ENCODE measurements at places on chromosomes 16 and 17.

DNA sequence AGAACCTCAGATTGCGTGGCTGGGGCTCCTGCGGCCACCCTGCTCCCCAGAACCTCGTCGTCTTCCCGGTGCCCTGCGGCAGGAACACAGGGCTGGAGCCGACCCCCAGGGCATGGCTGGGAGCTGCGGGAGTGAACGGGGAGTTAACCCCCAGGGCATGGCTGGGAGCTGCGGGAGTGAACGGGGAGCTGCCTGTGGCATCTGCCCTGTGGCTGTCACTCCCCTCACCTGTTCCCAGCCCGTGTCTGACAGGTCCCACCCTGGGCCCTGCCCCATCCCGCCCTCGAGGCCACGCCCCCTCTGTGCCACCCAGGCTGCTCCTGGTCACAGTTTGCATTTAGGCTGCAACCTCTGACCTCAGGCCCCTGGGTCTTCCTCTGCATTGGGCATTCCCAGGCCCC is 39.4 kb upstream of the ACSF3 start:
- DNase-seq, result no peak

DNA sequence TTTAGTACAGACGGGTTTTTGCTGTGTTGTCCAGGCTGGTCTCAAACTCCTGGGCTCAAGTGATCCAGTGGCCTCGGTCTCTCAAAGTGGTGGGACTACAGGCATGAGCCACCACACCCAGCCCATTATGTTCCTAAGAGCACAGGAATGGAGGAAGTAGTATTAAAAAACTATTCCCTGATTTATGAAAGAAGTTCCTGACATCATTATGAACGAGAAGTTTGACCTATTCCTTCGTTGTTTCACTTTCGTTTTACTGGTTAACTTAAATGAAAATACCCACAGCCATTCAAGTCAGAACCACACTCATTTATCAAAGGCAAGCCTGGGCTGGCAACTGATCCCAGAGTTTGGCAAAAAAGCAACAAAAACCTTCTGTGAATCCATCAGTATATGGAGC is 13.5 kb upstream of the CBX4 start:
- no peak for DNase-seq

- DNase-seq, result no peak
These were observed 3.0 kb downstream of the ICAM2 start for GRCh38 chr17:64017381-64017980.

DNA sequence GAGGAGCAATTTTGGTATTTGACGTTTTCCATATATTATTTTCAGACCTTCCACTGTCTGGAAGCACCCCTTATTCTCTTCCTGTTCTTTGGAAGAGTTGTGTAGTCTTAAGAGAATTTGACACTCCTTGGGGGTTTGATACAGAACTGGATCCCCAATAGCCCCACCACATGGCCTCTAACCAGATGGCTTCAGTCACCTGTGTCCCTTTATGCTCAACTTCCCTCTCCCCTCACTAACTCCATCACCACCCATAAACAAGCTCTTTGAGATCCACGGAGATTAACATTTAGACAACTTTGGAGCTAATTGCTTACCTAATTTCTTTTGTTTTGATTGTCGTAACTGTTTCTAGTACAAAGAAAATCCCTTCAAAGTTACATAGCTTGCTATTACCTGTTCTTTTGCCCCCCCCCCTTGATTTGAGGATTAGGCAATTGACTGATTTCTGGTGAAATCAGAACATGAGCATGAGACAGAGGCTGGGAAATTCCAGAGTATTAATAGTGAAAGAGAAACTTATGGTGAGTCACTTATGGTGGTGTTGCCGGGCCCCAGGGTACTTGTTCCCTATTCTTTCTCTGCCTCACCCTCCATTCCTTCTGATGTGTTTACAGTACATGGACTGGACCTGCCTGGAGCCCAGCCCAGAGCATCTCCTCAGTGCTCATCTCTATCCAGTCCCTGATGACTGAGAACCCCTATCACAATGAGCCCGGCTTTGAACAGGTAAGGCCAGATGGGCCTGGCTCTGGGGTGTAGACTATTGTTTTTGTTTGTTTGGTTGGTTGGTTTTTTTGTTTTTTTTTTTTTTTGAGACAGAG is 7.5 kb downstream of the UBE2Z start:
- no peak for DNase-seq

DNA sequence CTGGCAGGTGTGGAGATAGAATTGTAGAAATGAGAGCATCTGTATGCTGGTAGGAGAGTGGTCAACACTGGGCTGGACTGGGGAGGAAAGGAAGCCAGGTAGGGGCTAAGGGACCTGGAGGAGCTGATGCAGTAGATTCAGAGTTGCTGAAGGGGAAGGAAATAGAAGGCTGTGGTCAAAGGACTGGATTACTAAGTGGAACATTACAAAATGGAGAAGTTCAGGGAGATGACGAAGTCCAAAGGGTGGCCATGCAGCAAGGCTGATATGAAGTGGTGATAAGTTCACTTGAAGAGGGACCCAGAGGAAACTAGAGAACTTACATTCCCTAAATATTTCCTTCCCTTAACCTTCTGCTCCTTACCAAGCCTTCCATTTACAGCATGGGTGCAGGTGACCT is 8.6 kb upstream of the CCL2 start:
- DNase-seq, result no peak

DNA sequence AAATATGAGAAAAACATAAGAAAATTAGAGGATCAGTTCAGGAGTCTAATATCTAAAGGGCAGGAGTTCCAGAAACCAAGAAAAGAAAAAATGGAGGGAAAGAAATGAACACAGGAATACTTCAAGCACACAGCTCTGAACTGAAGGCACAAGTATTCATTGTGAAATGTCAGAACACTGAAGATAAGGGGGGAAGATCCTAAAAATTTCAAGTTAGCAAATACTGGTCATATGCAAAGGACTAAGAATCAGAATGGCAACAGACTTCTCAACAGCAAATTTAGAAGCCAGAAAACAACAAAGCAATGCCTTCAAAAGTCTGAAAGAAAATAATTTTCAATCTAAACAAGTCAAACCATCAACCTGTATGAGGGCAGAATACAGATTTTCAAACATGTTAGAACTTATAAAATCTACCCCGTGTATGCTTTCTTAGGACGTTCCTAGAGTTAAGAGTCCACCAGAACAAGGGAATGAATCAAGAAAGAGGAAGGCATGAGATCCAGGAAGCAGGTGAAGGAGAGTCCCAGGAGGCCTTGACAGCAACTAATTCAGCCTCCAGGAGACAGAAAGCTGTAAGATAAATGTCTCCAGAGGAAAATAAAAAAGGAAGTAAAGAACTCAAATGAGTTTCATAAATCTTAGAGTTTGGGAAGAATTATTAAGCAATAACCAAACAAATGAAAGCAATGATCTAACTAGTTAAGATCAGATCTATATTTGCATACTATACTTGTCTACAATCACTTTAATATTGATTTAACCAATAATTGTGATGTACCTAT is 2.8 kb downstream of the BRD7 start:
- no peak for DNase-seq

GRCh38 chr16:13919330-13919682 is 648 bp upstream of the ERCC4 start:
- DNase-seq, result no peak
